ENCODE measurements at places on chromosomes 4 and X.

GRCh38 chrX:153578200-153578835, 20.6 kb downstream of the CCNQ start:
- no peak for DNase-seq

- peak; percentile 64 for DNase-seq
These were observed 738.7 kb upstream of the NDST4 start for GRCh38 chr4:115851918-115852766.

- no peak for DNase-seq
These were observed 9.6 kb upstream of the MRPL1 start for GRCh38 chr4:77852892-77853495.

DNA sequence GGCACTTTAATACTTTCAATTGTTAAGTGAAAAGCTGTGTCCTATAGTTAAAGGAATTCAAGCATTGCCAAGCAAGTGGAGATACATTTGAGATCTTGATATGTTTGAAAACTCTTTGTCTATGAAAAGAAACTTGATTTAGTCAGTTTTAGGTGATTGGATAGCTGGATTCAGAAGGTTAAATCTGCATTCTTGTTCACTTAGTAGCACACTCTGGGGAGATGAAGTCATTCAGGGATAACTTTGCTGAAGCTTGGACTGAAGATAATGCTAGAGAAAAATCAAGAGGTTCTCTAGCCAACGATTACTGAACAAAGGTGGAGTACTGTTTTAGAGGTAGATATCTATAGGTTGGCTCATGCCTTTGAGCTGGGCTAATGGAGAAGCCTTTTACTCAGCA, 90.6 kb downstream of the DCAF8L2 start:
- DNase-seq = peak; percentile 0

DNA sequence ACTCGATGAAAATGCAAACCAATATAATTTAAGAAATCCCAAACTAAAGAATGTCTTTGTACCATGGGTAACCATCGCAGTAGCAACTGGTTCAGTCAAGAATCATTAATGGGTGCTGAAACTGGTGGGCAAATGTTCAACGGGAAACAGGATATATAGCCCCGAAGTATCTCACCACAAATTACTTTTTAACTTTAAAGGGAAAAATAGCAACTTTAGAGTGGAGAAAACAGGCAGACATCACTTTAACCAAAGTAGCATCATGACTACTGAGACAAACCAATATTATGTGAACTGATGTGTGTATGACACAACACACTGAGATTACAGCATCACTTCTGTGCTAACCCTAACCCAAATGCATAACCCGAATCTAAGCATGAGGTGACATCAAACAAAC, 33.8 kb upstream of the SLAIN2 start:
- DNase-seq = no peak

- peak; percentile 97 for DNase-seq
These were observed 18.1 kb upstream of the CHRNA9 start for GRCh38 chr4:40316782-40317635.
